ENCODE measurements at places on chromosomes 12 and 14.

DNA sequence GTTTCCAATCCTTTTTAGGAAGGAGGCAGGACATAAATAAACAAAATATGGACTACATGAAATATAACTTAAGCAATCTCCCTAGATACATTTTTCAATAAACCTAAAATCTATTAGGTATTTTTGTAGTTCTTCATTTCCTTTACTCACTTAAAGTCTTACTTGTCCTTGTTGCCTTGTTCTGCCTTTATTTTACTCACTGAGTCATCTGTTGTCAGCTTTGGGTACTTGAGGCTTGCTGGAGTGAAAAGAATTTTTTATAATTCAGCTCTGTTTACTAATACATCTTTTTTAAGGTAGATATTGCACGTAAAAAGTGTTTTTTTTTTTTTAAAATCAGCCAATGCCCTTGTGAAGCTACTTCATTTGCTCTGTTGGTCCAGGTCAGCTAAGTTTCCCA lies 216.2 kb downstream of the PELI2 start:
- DNase-seq: no peak

- no peak for DNase-seq
These were observed 313.8 kb downstream of the CEP128 start for GRCh38 chr14:80627745-80628144.

- DNase-seq: no peak
These were observed 25.2 kb downstream of the FAM234B start for GRCh38 chr12:13069380-13069779.

- no peak for DNase-seq
These were observed 46.3 kb upstream of the PCED1B start for GRCh38 chr12:47033081-47033480.

DNA sequence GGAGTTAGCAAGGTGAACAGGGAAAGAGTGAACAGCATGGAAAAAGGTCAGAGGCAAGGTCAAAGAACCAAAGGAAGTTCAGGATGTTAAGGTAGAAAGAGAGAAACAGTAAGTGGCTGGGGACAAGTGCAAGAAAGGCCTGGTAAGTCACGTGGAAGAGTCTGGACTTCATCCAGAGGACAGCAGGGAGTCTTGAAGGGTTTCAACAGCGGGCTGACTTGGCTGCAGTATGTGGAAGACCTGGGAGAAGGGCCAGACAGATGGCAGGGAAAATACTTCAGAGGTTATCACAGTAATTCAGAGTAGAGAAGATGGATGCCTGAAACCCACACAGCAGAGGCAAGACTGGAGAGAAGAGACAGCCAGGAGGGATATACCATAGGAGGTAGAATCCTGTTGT lies 34.0 kb downstream of the CIT start:
- DNase-seq: no peak

DNA sequence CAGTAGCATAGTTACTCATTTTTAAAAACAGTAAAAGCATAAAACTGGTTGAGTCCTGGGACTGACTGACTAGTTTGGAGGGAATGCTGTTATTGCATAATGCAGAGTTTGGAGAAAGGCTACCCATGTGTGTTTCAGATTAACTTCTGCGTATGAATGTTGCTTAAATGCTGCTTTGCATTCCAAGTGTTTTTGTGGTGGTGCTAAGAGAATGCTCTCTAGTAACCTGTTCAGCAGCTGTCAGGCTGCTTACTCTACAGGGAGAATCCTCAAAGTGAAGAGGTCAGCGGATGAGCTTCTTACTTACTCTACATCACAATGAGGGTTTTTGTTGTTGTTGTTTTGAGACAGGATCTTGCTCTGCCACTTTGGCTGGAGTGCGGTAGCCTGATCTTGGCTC lies 4.3 kb downstream of the DLST start:
- DNase-seq: no peak

DNA sequence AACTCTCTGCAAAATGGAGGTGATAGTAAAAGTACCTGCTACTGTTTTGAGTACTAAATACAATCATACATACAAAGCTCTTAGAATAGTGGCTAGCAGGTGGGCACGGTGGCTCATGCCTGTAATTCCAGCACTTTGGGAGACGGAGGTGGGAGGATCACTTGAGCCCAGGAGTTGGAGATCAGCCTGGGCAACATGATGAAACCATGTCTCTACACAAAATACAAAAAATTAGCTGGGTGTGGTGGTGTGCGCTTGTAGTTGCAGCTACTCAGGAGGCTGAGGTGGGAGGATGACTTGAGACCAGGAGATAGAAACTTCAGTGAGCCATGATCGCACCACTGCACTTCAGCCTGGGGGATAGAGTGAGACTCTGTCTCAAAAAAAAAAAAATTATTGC lies 28.8 kb upstream of the APPL2 start:
- no peak for DNase-seq

DNA sequence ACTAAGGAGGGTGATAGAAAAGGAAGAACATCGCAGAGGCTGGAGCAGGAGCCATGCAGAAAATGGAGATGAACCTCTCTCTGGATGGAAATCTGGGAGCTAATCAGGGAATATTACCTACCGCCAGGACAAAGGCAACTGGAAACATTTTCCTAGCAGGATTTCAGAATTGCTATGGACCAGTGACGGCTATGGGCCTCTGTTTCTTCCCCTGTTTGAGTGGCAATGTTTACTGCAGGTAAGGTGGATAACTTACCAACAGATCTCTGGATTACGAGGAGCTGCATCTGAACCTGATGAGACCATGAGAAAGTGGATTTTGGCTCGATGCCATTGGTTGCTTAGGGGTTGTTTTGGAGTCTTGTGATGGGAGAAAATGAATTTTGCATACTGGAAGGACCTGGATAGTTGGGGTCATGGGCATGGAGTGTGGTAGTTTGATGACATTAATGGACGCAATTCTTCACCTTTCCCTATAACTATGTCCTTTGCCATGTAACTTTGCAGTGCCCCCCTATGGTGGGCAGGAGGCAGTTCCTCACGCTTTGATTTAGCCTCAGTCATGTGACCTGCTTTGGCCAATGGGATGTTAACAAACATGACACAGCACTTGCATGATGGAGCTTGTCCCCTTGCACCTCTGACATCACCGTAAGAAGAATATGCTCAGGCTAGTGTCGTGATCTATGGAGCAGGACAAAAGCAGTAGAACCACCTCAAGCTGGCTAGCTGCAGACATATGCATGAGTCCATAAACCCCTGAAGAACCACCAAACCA lies 51.1 kb downstream of the CALM1 start:
- DNase-seq: no peak

Measured in activated naive CD4-positive, alpha-beta T cell treated with anti-CD3 and anti-CD28 coated beads, Interleukin-2, amount 50 U/mL, for 16 hours (primary cell).